ENCODE measurements at places on chromosomes 5 and 9.

- DNase-seq, result no peak
These were observed 13.5 kb upstream of the MCCC2 start for GRCh38 chr5:71573591-71573990.

GRCh38 chr9:20396509-20396908 lies 225.8 kb downstream of the MLLT3 start:
- DNase-seq, result no peak

- DNase-seq, result no peak
These were observed 169.9 kb downstream of the DAB2IP start for GRCh38 chr9:121821326-121821725.

DNA sequence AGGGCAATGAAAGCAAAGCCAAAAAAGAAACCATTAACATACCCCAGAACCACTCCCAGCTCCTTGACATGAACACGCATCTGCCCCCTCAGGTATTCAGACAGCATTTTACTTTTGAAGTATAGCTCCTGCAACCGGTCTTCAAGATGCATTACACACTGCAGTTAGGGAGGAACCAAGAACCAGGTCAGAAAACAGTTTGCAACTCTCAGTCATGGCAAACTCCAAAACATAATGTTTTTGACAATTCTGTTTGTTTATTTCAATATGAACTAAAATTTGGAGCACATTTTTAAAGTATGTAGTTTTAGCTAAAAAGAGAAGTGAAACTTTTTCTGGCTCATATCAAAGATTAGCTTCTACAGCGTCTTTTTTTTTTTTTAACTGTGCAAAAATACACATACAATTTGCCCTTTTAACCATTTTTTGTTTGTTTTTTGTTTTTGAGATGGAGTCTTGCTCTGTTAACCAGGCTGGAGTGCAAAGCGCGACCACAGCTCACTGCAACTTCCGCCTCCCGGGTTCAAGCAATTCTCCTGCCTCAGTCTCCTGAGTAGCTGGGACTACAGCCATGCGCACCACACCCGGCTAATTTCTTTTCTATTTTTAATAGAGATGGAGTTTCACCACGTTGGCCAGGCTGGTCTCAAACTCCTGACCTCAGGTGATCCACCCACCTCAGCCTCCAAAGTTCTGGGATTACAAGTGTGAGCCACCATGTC lies 12.2 kb upstream of the RAPGEF6 start:
- DNase-seq, result no peak

- DNase-seq, result no peak
These were observed 1.0 kb upstream of the UBTD2 start for GRCh38 chr5:172284611-172284980.

Data from activated CD4-positive, alpha-beta T cell treated with anti-CD3 and anti-CD28 coated beads, Interleukin-2, amount 50 U/mL, for 16 hours (primary cell).